ENCODE measurements at places on chromosomes 3 and 15.
A peak's percentile ranks its signal among the peaks of the same experiment; 100 is the strongest.

- no peak for DNase-seq
Observed at GRCh38 chr15:98682992-98683701, 34.8 kb downstream of the IGF1R start.

DNA sequence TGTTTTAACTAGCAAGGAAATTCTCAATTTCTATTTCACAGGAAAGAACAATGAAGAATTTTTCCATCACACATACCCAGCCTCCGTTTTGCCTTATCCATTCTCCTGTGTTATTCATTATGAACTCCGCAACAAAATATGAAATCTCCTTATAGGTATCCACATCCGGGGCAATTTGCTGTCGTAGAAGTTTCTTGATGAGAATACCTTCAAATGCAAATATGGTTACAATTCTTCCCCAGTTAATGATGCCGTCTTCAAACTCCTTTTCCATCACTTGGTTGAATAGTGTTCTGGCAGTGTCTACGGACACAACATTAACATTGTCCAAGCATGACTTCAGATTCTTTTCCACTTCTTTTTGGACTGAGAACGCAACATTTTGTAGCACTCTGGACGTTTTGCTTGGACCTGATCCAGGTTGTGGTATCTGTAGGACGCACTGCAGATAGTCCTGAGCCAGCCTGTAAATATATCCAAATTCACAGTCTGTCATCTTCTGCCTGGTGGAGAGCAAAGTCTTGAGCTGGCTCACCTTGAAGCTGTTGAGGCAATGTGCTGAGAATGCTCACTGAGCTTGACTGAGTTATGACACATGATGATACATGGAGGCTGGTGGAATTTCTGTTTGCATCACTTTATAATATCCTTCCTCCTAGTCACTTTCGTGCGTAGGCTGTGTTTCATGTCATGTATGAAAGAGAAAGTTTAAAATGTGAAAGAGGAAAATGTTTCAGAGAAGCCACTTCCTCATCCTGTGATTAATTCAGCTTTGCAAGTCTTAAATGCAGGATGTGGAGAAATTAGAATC, at the start of gene BCL2A1:
TSS of gene BCL2A1 (minus strand) at position 573 of the 811 bp plus-strand sequence. CDS start at position 496, 77 bp downstream.
- DNase-seq, result peak; percentile 71

DNA sequence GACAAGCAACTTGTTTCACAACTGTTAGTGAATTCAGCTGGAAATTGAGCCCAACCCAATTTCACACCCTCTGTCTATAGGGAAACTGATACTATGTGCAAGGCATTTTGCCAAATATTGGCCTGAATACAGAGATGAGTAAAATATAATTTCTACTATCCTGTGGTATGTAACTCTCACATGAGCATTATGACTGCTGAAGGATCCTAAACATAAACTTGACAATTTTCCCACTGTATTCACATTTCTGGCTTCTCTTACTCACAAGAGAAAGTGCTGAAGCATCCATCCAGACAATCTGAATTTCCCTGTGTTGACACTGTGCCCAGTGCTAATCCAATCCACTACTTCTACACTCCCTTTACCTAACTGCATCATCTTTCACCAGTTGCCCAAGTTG, 28.4 kb downstream of the SERPINI2 start:
- no peak for DNase-seq

- peak; percentile 19 for DNase-seq
Observed at GRCh38 chr3:133979553-133979952, 50.2 kb downstream of the SLCO2A1 start.

DNA sequence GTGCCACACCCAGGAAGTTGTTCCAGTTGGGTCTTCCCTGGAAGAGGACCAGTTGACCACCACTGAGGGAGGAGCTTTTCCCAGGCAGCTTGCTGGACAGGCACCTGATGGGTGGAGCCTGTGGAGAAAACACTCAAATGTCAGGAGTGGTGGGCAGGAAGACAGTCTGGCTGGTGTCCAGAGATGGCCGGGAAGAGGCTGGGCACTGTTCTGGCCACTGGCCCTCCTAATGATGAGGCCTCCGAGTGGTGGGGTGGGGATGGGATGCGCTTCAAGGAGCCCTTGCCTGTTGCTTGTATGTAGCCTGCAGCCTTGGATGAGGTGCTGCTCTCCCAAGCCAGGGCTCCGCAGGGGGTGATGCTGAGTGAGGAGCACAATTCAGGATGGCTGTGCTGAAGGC, 12.3 kb downstream of the PLEKHO2 start:
- no peak for DNase-seq

DNA sequence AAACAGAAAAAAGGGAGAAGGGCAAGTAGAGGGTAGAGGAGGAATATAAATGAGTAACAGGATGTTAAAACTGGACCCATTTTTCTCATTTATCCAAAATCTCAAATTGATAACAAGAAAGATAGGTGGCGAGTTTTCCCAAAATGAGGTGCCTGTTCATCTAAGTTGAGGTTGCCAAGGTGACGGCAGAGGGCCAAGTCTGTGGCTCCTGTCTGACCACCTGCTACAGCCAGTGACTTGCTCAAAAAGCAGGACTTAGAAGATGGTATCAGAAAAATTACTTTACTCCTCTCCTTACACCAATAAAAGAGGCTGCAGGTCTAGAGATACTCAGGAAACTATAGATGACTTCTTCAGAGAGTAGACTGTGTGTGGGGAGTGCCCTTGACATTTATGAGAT, 137.6 kb upstream of the ZNF385D start:
- no peak for DNase-seq

DNA sequence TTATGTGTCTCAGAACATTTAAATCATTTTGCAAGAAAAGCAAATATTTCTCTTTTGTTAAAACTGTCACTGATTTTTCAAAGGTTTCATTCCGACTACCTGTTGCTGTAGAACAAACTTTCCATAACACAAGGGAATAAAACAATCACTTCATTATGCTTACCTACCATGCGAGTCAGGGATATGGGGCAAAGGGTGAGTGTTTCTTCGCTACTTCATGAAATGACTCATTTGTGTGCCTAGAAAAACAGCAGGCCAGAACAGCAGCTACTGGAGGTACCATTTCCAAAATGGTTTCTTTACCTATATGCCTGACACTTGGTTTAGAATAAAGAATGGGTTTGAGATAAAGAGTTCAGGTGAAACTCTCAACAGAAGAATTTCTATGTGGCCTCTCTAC, 712.5 kb downstream of the PLOD2 start:
- no peak for DNase-seq

DNA sequence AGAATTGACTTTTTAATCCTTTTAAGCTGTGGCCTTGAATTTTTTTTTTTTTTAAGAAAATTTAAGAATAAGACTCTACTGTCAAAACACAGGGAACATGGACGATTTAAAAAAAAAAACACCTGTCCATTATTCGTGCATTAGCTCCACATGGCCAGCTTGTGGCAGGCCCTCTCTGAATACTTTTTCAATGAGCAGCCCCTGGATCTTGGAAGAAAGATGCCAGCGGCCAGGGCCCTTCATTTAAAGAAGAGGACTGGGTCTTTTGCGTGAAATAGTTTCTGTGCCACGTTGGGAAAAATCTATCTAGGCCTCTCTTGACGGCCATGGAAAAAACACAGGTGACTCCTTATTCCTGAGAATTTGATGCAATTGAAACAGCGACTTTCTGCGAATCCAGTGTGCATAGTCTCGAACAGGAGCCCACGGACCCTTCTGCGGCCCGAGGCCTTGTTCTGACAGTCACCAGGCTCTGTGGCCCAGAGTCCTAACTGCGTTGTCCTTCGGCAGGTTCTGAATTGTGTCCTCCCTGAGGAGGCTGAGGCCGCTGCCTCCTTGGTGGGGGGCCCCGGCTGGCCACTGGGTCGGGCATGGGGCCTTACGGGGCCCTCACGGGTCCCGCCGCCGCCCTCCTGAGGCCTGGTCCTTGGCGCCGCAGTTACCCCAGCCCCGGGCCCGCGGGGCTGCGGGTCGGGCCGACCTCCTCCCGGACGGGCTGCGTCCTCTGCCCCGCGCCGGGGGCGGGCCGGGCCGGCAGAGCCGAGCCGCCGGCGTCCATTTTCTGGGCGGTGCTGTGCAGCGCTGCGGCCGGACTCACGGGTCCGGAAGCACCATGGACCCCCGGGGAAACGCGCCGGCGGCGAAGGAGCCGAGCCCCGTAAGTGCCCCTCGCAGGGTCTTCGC, 33.5 kb downstream of the ZBTB38 start:
- peak; percentile 37 for DNase-seq

DNA sequence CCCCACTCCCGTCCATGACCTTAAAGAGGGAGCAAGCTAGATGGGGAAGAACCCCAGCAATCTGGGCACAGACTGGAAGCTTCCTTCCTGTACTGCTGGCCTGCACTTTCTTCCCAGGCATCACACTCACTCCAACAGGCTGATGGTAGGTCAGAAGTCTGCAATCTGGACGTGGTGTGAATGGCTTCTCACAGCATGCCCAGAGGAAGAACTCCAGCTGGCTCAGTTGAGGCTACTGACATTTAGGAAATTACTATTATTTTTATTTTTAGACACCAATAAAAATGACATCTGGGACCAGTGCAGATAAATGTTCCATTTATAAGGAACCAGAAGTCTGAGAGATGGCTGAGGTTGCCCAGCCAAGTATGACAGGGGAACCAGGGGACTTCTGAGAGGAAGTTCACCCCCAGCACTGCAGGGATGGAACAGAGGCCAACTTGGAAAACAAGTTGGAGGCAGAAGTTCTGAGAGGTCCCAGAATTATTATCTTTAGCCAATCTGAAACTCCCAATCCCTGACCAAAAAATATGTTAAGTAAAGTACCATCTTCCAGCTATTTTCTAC, 163.8 kb upstream of the CTNNB1 start:
- DNase-seq, result no peak

DNA sequence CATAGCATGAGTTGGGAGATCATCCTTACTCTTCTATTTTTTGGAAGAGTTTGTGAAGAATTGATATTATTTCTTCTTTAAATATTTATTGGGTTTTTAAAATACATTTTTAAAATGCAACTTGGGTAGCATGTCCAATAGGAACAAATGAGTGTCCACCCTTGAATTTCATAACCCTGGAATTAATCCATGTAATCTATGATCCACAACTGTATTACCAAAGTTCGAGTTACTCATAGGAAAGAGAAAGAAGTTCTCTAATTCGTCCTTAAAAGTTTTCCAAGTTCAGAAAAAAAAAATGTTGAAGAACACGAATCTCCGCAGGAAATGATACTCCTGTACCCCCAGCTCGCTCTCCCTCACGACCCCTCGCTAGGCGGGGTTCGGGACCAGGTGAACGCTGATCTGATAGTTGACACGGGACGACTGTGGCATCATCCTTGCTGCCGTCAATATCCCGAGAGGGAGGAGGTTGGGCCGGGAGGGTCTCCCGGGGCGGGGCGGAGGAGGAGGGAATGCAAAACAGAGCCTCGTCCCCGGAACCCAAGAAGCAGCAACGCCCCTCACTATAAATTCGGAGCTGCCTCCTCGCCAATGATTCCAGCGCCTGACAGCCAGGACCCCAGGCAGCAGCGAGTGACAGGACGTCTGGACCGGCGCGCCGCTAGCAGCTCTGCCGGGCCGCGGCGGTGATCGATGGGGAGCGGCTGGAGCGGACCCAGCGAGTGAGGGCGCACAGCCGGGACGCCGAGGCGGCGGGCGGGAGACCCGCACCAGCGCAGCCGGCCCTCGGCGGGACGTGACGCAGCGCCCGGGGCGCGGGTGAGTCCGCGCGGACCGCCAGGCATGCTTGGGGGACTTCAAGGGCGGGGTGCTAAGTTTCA, at the start of gene AGTR1:
TSS of gene AGTR1 (plus strand) at position 598 of the 884 bp plus-strand sequence. CDS start 43,133 bp downstream, outside the sequence.
- no peak for DNase-seq

DNA sequence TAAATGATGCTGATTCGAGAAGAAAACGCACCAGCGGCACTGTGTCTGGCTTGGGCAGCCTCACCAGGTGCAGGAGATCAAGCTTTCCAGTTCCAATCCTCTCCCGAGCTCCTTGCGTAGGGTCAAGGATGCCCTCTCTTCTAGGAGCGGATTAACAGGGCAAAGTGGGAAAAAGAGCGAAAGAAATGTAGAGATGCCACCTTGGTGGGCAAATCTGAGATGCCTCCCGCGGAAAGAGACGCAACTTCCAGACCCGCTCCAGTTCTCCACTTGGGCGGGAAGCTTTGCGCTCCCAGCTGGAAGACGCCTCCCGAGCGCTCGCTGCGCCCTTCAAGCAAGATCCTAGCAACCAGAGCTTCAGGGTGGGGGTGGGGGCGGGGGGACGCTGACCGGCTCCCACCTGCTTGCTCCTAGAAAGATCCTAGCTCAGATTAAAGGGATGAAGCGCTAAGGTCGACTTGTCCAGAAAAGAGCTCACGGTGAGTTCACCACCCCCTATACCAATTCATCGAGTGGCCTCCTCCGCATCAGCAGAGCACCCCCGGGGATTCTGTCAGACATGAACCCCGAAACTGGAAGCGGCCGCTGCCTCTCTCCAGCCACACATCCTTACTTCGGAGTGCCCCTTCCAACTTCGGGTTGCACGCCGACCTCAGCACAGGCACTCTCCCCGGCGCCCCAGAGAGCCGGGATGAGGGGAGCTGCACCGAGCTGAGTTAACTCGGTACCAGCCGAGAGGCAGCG, 769 bp downstream of the TAFA4 start:
- DNase-seq, result no peak

All from OCI-M1 (cell line).